Stimulated activated CD4-positive, alpha-beta T cell treated with anti-CD3 and anti-CD28 coated beads, Interleukin-1b, Interleukin-23, amount 100 ng/mL, for 4 hours (primary cell): ENCODE measurements at places on chromosomes 7 and 10.

GRCh38 chr7:29471444-29472138 lies 92.0 kb upstream of the PRR15 start:
- no peak for DNase-seq

GRCh38 chr10:15168291-15168785 lies at the start of gene NMT2:
TSS of gene NMT2 (minus strand) at chr10:15168693. CDS start at chr10:15168612, 81 bp downstream.
- DNase-seq, result no peak

DNA sequence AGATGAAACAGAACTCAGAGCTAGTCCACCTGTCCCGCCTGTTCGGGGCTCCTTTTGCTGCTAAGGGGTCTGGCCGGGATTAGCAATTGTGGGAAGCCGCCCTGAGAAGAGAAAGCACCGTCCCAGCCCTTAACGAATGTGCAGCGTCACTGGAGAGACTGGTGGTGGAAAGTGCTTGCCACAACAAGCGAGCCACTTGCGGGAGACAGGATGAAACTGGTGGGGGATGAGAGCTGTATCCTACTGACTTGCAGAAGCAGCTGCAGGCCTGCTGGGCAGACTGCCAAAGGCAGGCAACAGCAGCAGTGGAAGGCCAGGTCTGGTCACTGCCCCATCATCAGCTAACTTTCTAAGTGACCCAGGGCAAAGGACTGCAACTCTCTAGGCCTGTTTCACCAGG lies 95.4 kb downstream of the FAM53B start:
- DNase-seq, result no peak

GRCh38 chr7:17159500-17160037 lies 138.9 kb upstream of the AHR start:
- no peak for DNase-seq

DNA sequence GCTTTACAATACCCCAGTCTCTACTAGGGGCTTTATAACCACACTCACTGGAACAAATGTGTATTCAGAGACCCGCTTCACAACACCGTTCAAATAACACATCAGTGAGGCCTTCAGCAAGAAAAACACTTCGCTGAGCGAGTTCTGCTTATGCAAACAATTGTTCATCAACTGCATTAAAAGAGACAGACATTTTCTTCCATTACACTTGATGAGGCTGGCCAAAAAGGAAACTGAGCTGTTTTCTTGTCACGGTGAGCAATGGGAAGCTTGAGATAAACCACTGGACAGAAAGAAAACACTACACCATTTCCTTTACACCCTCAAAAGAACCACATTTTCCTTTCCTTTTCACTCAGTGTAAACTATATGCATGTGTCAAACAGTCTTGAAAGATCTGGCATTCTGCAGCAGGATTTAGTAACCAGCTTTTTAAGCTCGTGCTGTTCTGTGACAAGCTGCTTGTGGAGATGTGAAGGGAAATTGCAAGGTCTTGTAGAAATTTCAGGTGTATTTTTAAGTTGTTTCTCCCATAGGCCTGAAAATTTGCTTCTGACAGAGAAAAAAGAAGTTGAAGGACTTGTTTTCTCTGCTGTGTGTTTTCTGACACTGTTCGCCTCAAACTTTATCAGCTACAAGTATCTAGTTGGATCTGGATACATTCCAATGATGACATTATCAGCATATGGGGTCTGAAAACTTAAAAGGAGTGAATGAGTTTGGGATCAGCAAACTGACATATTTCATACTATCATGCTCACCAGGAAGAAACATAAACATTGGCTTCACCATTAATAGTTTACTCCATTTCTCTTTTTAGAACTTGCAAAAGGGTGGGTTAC lies 693.1 kb downstream of the PARD3 start:
- DNase-seq, result no peak

DNA sequence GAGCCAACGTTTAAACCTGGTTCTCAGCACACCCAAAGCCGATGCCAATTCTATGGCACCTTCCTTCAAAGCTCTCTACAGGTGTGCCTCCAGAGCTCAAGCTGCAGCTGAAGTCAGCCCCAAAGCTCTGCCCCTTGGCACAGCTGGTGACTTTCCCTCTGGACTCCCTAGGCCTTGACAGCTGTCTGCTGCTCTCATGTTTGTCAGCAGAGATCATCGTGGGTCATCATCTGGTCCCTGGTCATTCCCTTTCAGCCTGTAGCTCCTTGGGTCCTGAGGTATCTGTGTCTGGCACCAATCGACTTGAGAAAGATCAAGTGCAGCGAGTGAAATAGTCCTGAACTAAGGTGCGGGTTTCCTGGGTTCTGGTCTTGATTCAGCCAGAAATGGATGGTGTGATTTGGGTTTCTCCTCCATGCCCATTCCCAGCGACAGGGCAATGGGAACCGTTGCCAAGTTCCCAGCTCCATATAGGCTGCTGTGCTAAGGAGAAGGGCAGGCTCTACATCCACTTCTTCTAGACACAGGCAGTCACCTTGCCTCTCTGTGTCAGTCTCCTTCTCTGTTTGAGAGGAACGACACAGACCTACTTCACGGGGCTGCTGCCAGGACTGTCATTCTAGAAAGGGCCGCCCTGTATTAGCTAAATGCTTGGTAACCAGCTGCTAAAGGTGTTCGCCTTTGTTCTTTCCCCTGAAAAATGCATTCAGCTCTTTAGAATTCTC lies 3.6 kb downstream of the PKD1L1 start:
- DNase-seq, result no peak

DNA sequence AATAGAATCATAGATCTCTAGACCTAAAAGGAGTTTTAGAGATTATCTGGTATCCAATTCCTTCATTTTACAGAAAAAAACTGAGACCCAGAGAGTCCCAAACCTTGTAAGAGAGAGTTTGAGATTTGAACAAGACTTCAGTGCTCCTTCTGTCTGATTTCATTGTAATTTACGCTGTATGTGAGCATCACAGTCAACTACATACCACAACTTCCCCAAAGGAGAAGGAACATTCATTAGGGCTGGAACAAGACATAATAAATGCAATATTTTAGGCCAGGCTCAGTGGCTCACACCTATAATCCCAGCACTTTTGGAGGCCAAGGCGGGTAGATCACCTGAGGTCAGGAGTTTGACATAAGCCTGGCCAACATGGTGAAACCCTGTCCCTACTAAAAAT lies 17.3 kb upstream of the PRKAR2B start:
- no peak for DNase-seq

DNA sequence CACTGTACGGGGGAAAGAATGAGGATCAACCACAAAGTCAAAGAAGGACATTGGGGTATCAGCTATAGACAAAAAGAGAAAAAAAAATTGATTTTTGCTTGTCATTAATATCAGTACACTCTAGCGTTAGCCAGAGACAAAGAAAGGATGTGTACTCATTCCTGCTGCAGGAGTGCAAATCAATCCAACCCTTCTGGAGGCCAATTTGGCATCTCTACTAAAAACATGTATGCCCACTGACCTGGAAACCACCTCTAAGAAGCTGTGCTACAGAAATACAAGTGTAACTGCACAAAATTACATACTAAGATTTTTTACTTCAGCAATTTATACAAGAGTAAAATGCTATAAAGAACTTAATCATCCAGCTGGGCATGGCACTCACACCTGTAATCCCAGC lies 13.6 kb downstream of the NSMCE4A start:
- DNase-seq, result no peak

DNA sequence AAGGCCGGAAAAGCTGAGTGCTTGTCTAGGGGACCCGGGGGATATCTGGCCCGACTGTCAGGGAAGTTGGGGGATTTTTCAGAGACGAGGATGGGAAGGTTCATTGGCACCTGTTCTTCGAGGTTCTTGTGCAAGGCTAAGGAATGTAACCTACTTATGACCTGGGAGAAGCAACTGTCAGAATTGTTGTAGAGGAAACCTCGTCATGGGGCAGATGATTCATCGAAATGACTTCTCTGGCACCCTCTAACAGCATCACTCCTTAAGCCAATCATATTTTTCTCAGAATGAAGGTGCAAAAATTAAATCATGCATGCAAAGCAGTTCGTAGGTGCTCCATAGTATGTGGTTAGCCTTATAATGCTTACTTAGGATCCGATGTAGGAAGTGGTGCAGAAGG lies 58.6 kb downstream of the PLXDC2 start:
- no peak for DNase-seq

DNA sequence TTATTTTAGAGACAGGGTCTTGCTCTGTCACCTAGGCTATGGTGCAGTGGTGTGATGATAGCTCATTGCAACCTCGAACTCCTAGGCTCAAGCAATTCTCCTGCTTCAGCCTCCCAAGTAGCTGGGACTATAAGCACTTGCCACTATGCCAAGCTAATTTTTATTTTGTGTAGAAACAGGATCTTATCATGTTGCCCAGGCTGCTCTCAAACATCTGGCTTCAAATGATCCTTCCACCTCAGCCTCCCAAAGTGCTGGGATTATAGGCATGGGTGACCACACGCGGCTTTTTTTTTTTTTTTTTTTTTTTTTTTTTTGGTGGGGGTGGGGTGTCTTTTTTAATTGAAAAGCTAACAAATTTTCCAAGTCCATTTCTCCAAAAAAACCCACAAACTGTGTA lies 18.4 kb downstream of the HPS6 start:
- DNase-seq, result no peak

DNA sequence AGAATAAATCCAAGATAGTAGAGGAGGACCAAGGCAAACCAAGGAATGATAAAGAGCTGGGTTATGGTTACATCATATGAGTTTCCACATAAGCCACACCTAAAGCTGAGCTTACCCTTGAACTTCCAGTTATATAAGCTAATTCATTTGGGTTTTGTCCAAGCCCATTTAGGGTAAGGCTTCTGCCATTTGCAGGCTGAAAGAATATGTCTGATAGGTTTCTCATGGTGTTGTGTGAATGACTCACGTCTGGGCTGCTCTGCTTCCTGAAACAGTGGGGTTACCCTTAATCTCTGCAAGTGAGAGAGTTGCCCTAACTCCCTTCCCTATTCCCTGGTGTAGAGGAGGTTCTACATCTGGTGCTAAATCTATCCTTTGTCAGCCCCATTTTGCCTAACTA lies 60.8 kb downstream of the PTTG1IP2 start:
- no peak for DNase-seq

- no peak for DNase-seq
Observed at GRCh38 chr7:43572516-43573049, 10.3 kb upstream of the STK17A start.
